Activated CD8-positive, alpha-beta memory T cell treated with anti-CD3 and anti-CD28 coated beads for 36 hours (primary cell): ENCODE measurements at places on chromosomes 7 and 10. TPM values are rescaled to one million over a fixed set of nuclear protein-coding genes. Genes with fewer than 3 reads are reported as not detected.

The TMEM225B gene
- total RNA-seq = 0.80 TPM

The FAM25G gene
- not detected for total RNA-seq

The FHIP2A gene
- 19.8 TPM for total RNA-seq

The ABCB8 gene
- 56.4 TPM for total RNA-seq
